ENCODE measurements at places on chromosomes 13 and 19.

DNA sequence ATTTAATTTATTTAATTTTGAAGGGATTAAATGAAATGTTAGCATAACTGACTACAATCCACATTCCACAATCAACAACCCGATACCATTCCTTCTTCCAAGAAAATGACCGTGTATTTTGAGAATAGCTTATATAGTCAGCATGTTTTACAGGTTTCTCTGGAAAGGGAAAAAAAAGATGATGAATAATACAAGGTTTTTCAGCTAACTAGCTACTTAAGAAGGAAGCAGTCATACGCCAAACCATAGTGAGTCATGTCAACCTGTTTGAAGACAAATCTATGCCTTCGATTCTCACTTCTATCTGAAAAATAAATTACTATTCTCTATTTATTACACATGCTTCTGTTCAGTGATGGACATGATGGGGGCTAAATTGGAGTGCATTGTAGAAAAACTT is 258.6 kb downstream of the EFNB2 start:
- DNase-seq, result no peak
- no peak overlapping the region for H3K4me3 ChIP-seq
- H3K27me3 ChIP-seq, result peaks cover 3% of the 10 kb centered on the region
- H3K27ac ChIP-seq, result no peak overlapping the region
- no peaks in the 10 kb centered on the region for H3K36me3 ChIP-seq

DNA sequence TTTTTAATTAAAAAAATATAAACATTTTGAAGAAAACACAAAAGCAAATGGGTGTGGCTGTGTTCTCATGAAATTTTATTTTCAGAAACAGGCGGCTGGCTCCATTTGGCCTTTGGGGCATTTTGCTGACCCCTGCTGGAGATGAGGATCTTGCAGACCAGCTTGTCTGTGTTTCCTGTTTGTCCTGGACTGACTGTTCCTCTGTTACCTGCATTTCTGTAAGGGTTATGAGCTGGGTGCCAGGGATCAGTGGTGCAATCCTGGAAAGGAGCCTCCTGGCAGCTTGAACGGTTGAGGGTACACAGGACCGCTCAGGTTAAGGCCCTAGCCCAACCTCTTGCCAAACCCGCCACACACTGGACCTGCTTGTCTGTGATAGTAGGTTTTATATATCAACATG is 49.9 kb downstream of the ZNF787 start:
- DNase-seq, result no peak
- H3K27me3 ChIP-seq, result peaks cover 9% of the 10 kb centered on the region
- H3K36me3 ChIP-seq, result no peaks in the 10 kb centered on the region

DNA sequence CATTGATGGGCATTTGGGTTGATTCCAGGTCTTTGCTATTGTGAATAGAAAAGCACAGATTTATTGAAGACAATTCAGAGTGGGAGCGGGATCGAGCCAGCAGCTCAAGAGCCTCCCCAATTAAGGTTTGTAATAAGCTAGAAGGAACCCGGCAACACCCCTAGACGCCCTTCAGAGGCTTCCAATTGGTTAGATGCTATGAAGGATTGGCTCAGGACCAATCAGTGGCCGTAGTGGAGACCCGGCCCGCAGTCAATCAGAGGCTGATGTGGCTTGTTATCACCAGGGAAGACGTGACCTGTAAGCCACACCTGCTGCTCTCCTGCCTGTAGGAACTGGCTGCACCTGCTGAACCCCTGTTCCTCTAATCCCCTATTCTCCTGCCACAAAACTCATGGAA is 14.6 kb downstream of the SIGLEC11 start:
- no peak for DNase-seq
- H3K27me3 ChIP-seq, result peaks cover 23% of the 10 kb centered on the region
- H3K4me1 ChIP-seq, result peaks cover 11% of the 10 kb centered on the region
- no peak overlapping the region for H3K27ac ChIP-seq

- H3K27ac ChIP-seq, result no peak overlapping the region
- H3K4me3 ChIP-seq, result no peak overlapping the region
- no peaks in the 10 kb centered on the region for H3K36me3 ChIP-seq
Measured at GRCh38 chr19:46176116-46176860, 28.2 kb downstream of the IGFL2 start.

- H3K27me3 ChIP-seq, result peaks cover 4% of the 10 kb centered on the region
- H3K36me3 ChIP-seq, result no peaks in the 10 kb centered on the region
- H3K27ac ChIP-seq, result no peak overlapping the region
- no peak overlapping the region for H3K4me3 ChIP-seq
- no peaks in the 10 kb centered on the region for H3K4me1 ChIP-seq
Measured at GRCh38 chr19:53809518-53810186, 14.5 kb downstream of the NLRP12 start.

DNA sequence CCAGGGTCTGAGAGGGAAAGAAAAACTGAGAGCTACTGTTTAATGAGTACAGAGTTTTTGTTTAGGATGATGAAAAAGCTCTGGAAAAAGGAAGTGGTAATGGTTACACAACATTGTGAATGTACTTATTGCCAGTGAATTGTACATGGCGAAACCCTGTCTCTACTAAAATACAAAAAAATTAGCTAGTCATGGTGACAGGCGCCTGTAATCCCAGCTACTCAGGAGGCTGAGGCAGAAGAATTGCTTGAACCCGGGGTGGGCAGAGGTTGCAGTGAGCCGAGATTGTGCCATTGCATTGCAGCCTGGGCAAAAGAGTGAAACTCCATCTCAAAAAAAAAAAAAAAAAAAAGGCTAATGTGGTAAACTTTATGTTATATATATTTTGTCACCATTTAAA is 96.3 kb downstream of the VWA8 start:
- no peak for DNase-seq
- no peaks in the 10 kb centered on the region for H3K27me3 ChIP-seq
- H3K4me3 ChIP-seq, result no peak overlapping the region
- peaks cover 28% of the 10 kb centered on the region for H3K36me3 ChIP-seq
- H3K4me1 ChIP-seq, result peaks cover 3% of the 10 kb centered on the region

GRCh38 chr19:46764817-46765291 is 18.6 kb upstream of the STRN4 start:
- no peak for DNase-seq

GRCh38 chr13:53237696-53238095 is 209.1 kb downstream of the OLFM4 start:
- no peak for DNase-seq
- H3K27me3 ChIP-seq, result peaks cover 3% of the 10 kb centered on the region

- peaks cover 1% of the 10 kb centered on the region for H3K27me3 ChIP-seq
- H3K4me3 ChIP-seq, result no peak overlapping the region
- no peak overlapping the region for H3K27ac ChIP-seq
- no peaks in the 10 kb centered on the region for H3K4me1 ChIP-seq
Measured at GRCh38 chr19:453606-454005, 7.2 kb downstream of the SHC2 start.

DNA sequence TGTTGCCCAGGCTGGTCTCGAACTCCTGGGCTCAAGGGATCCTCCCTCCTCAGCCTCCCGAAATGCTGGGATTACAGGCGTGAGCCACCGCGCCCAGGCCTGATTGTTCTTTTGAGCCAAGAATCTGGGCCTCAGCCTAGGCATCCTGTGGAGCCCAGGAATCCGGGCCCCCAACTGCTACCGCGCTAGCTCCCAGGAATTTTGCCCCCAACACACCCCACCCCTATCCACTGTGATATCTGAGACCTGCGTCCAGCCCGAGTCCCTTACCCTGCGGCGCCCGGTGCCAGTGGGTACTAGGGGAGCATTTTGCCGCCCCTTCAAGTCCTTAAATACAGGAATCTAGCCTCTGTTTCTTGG is 838 bp upstream of the MYADM start:
- H3K27me3 ChIP-seq, result no peaks in the 10 kb centered on the region
- H3K4me1 ChIP-seq, result peaks cover 37% of the 10 kb centered on the region
- H3K27ac ChIP-seq, result peak overlapping the region; percentile 91

DNA sequence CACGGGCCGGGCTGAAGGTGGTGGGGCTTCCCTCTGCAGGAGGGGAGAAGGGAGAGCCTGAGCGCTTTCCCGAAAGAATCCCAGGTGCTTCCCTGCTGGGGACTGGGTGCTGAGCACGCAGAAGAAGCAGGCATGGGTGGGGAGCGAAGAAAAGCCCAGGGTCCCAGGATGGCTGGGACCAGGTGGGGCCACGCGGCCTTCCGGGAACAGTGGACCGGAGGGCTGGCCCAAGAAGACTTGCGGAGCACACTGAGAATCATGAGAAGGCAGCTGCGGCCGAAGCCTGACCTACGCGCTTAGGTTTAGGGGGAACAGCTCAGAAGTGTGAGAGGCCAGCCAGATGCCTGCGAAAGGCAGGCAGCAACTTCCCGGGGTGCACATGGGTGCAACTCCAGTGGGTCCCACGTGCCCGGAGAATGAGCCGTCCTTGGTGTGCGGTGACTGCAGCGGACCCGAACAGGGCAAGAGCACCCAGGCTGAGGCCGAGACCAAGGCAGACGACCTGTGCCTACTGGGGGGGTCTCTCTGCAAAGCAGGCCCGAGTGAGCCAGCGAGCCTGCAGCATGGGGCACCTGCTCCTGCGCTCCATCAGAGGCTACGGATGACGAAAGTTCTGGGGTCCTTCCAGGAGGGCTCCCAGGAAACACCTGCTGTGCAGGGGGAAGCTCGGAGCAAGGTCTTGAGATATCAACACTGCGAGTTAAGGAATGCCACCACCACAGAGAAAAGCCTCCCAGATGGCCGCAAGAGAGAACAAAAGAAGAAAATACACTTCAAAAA is 52.4 kb downstream of the MLLT1 start:
- H3K36me3 ChIP-seq, result peaks cover 9% of the 10 kb centered on the region
- H3K4me3 ChIP-seq, result no peak overlapping the region
- peaks cover 5% of the 10 kb centered on the region for H3K4me1 ChIP-seq

Measured in activated naive CD8-positive, alpha-beta T cell treated with anti-CD3 and anti-CD28 coated beads for 36 hours (primary cell).